ENCODE measurements at places on chromosomes 6 and 20.

- no peak for DNase-seq
Observed at GRCh38 chr20:35166242-35166830, 5.5 kb upstream of the PROCR start.

GRCh38 chr20:47133809-47134456 is 222.6 kb downstream of the ZMYND8 start:
- DNase-seq, result no peak

DNA sequence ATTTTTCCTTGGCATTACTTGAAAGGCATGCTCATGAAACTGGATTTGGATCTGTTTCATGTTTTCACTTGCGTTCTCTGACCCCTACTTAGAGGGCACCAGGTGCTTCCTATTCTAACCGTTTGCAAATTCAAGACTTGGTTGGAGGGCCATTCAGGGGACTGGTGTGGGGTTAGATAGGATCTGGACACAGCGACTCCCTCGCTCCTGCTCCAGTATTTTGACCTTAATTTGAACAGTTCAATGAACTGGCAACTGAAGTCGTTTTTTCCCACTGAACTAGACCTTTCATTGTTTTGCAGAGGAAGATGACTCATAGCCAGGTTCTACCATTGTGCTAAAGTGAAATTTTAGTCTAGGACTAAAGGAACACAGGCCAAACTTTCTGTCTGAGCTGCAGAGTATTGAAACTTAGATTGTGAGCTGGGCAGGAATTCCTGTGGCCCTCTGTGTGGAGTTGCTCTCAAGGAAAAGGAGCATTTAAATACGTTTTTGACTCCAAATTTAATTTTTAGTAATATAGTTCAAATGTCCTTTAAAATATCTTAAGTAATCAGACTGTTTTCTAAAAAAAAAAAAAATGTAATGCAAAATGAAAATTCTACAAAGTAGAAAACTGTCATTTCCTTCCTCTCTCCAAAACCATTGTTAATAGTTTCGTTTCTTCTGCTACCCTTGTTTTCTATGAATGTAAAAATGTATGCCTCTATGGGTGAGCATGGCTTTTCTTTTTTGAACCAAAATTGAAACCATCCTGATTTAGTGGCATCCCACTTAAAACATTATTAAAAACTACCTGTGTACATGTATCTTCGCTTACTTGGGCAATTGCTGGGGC is 64.8 kb downstream of the UTRN start:
- peak; percentile 39 for DNase-seq

- no peak for DNase-seq
Observed at GRCh38 chr6:1592852-1593251, 16.9 kb upstream of the FOXC1 start.

DNA sequence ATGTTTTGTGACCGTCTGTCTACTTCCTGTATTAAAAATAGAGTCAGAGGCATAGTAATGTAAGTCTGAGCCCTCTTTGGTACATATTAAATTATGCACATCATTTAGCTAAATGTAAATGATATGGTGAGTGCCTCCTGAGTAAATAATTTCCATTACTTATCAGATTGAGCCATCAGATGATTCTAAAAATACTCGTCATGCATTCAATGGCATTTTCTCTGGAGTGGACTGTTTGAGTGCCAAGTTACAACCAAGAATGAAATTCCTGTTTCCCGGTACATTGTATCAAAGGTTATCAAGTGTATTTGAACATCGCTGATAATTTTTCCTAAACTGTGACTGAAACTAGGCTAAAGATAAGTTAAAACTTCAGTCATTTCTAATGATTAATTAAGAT is 81.0 kb downstream of the AKAP7 start:
- no peak for DNase-seq

DNA sequence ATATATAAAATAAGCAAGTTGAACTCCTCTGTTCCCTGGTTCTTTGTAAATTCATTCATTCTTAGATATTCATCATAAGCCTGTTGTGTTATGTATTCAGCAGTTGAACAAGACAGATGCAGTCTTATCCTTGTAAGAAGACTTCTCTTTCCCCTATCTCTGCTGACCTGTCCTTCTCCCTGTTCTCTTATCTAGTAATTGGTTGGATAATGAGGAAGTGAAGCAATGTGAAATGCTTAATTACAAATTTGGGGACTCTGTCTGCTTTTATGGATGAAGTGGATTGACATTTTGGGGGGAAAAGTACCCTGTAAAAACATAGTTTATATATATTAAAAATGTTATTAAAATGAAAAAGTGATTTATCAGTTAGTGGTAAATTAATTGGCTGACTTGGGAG is 37.0 kb downstream of the CDKAL1 start:
- no peak for DNase-seq

GRCh38 chr6:1525364-1526038 is 84.2 kb upstream of the FOXC1 start:
- no peak for DNase-seq

DNA sequence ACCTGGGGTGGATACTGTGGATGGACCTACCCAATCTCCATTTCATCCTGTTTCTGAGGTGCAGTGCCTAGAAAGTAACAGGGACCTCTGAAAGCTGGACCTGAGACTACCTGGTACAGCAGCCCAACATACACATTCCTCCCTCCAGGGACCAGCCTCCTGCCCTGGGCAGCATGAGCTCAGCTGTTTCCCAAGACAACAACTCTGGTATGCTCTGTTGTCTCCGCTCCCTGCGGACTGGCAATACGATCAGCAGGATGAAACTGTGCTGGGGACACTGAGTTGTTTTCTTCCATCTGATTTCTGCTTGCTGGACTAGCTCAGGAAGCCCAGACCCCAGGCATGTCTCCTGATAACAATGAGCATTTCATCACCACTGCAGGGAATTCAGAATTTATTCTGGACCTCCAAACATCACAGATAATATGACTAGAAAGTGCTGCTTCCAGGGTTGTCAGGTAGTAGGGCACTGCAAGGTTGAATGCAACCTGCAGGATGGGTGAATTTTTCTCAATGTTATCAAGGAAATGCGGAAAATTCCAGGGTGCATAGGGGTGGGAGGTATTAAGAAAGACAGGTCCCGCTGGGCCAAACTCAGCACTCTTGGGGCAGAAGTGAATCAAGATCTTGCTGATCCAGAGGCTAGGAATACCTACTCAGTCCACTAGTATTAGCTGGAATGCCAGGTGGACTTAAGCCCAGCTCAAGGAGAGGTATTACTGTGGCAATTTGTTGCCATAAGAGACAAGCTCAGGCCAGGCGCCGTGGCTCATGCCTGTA is 38.9 kb upstream of the SLC4A11 start:
- no peak for DNase-seq

DNA sequence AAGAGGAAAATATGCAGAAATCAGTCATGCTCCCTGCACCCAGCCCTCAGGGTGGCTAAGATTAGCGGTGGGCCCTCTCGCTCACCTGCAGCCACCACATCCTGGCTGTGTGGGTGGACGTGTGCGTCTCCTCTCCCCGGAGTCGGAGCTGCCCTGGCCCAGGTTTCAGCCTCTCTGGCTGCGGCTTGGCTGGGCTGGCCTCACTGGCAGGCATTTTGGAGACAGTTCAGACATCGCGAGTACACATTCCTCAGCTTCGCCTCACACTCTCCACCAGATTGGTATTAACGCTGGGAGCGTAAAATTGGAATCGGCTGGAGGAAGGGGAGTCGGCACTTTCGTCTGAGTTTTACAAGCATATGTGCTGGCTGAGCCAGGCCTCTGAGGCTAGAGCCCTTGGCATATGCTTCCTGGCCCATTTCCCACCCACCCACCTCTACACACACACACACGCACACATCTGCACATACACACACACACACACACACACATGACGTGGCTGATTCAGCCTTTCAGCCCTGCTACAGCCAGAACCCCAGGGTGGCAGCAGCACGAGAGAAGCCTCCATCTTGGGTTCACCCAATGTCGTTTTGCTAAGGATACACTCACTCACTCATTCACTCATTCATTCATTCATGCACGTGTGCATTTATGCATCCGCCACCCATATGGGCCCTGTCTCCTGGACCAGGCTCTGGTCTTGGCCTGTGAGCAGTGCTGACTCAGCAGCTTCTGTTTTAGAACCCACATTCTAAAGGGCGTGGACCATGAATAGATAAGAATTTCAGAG is 42.9 kb downstream of the BCAS4 start:
- no peak for DNase-seq
